ENCODE measurements at places on chromosomes 6 and 20.

DNA sequence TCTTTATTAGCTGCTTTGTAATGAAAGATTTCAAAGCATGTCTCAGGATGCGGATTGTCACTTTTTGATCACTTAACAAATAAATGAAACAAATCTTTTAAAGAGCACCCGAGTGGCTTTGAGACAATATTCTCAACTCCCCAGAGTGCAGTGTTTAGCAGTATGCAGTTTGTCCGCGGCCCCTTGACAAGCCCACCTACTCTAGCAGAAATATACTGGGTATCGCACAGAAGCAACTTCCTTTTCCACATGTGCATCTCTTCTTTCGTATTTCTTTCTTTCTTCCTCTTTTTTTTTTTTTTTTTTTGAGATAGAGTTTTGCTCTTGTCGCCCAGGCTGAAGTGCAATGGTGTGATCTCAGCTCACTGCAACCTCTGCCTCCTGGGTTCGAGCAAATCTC, 84.5 kb upstream of the FAM184A start:
- no peak for DNase-seq

GRCh38 chr6:134930463-134930862, 19.4 kb downstream of the ALDH8A1 start:
- DNase-seq = no peak

- no peak for DNase-seq
Observed at GRCh38 chr20:50369225-50370035, 140.8 kb upstream of the PTPN1 start.

DNA sequence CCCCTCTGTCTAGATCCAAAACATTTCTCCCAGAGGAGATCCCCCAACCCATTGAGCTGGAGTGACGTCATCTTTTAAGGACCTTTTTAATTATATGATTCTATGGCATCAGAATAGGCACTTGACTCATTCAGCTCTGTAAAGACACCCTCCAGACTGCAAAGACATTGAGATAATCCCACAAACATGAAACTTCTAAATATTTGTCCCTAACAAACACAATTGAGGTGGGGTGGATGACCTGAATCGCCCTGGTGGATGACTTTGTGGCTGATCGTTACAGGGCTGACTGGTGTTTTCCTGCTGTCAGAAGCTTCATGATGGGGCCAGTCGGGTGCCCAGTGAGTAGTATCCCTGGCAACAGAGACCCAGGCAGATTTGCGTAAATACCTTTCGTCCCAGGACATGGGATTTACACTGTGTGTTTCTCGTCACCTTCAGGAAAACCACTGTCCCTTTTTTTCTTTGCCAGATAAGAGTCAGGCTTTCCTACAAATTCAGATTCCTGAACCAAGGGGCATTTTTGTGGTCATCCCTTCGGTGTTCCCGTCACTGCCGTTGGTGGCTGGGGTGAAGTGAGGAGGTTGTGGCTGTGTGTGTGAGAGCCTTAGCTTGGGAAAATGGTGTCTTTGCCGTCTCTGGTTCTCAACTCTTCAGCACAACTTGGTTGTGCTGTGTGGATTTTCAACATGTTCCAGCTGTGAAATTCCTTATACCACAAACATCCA, 5.3 kb upstream of the PCK1 start:
- no peak for DNase-seq

DNA sequence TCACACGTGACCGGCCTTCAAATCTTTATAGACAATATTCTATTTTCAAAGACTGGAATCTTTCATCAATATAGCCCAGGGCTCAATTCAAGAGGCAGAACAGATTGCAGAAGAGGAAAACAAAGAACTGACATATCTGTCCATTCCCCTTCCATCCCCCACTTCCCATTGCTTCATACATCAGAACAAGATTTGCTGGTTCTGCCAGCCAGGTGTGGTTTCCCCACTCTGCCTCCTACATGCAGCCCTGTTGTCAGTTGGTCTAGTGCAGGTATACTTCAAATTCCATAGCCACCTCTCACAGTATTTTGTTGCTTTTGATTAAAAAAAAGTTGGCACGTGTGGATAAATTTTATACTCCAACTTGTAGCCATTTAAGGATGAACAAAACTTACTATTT, 174.9 kb downstream of the CD109 start:
- no peak for DNase-seq

GRCh38 chr6:155026022-155026705, 31.0 kb downstream of the TIAM2 start:
- DNase-seq = peak; percentile 11

- peak; percentile 37 for DNase-seq
Observed at GRCh38 chr20:52312132-52312729, 120.7 kb upstream of the ZFP64 start.

Measured in stimulated activated CD4-positive, alpha-beta T cell treated with anti-CD3 and anti-CD28 coated beads, Interleukin-1b, Interleukin-23, amount 100 ng/mL, for 48 hours (primary cell).